ENCODE measurements at places on chromosomes 2 and 18. TPM values are rescaled to one million over a fixed set of nuclear protein-coding genes. Genes with fewer than 3 reads are reported as not detected.

Gene CHRNG
- not detected for total RNA-seq

Gene IFIH1
- total RNA-seq: 8.4 TPM

Gene MALL
- total RNA-seq: 35.7 TPM

Gene MC5R
- total RNA-seq: not detected

Gene SMYD1
- total RNA-seq: not detected

Gene NTSR2
- total RNA-seq: not detected

Gene LOXL3
- total RNA-seq: 5.9 TPM

Gene ERBB4
- total RNA-seq: 1.4 TPM

Data from epithelial cell of proximal tubule (primary cell).